ENCODE measurements at places on chromosomes 6 and 20. TPM values are rescaled to one million over a fixed set of nuclear protein-coding genes. Genes with fewer than 3 reads are reported as not detected.

C2 gene
- 1.7 TPM for total RNA-seq

MRAP2 gene
- 2.7 TPM for total RNA-seq

TMEM151B gene
- total RNA-seq: not detected

TMC2 gene
- not detected for total RNA-seq

CYP24A1 gene
- total RNA-seq: 0.26 TPM

ALDH5A1 gene
- total RNA-seq: 1.9 TPM

CRISP3 gene
- not detected for total RNA-seq

MPC1 gene
- total RNA-seq: 17.7 TPM

GGTLC1 gene
- total RNA-seq: not detected

WFDC5 gene
- not detected for total RNA-seq

CTAGE9 gene
- total RNA-seq: not detected

WFDC10B gene
- not detected for total RNA-seq

SAPCD1 gene
- 0.79 TPM for total RNA-seq

BFSP1 gene
- 1.3 TPM for total RNA-seq

ESR1 gene
- 1.8 TPM for total RNA-seq

CFB gene
- 49.7 TPM for total RNA-seq

MOG gene
- total RNA-seq: not detected

SLC17A2 gene
- not detected for total RNA-seq

OTOR gene
- not detected for total RNA-seq

WFDC12 gene
- not detected for total RNA-seq

KCNQ5 gene
- total RNA-seq: 7.8 TPM

POU5F1 gene
- total RNA-seq: 1.3 TPM

RPS10 gene
- total RNA-seq: 654 TPM

TRIM31 gene
- total RNA-seq: not detected

MED20 gene
- total RNA-seq: 19.9 TPM

PPP1R14C gene
- total RNA-seq: 7.4 TPM

OR2B3 gene
- not detected for total RNA-seq

OR2H1 gene
- not detected for total RNA-seq

TBXT gene
- not detected for total RNA-seq

EYA2 gene
- total RNA-seq: 0.03 TPM

OPRL1 gene
- 2.4 TPM for total RNA-seq

ZKSCAN3 gene
- total RNA-seq: 6.9 TPM

PNPLA1 gene
- total RNA-seq: 0.03 TPM

QRSL1 gene
- total RNA-seq: 8.6 TPM

SNX21 gene
- total RNA-seq: 64.4 TPM

FBXO5 gene
- 2.9 TPM for total RNA-seq

FILIP1 gene
- total RNA-seq: 0.33 TPM

BMP7 gene
- not detected for total RNA-seq

HCRTR2 gene
- total RNA-seq: not detected

CDYL gene
- 15.6 TPM for total RNA-seq

ZNF311 gene
- total RNA-seq: 0.99 TPM

Data from smooth muscle cell of the pulmonary artery (primary cell).